ENCODE measurements at places on chromosomes 4 and X.
A peak's percentile ranks its signal among the peaks of the same experiment; 100 is the strongest.

DNA sequence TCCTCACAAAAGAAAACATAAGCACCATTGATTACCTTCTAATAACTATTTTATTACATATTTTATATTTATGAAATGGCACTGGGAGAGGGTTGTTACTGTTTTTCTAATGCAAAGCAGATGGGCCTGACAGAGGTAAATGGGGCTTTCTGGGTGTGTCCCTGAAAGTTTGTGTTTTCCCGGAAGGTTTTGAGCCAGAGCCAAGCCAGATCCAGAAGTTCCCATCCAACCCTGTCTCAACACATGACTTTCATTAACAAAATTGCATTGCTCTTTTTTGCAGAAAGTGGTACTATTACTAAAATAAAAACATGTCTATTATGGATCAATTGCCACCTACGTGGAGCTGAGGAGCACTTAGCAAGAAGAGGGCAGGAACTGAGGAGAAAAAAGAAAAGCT lies 181.3 kb downstream of the RAB28 start:
- no peak for DNase-seq

DNA sequence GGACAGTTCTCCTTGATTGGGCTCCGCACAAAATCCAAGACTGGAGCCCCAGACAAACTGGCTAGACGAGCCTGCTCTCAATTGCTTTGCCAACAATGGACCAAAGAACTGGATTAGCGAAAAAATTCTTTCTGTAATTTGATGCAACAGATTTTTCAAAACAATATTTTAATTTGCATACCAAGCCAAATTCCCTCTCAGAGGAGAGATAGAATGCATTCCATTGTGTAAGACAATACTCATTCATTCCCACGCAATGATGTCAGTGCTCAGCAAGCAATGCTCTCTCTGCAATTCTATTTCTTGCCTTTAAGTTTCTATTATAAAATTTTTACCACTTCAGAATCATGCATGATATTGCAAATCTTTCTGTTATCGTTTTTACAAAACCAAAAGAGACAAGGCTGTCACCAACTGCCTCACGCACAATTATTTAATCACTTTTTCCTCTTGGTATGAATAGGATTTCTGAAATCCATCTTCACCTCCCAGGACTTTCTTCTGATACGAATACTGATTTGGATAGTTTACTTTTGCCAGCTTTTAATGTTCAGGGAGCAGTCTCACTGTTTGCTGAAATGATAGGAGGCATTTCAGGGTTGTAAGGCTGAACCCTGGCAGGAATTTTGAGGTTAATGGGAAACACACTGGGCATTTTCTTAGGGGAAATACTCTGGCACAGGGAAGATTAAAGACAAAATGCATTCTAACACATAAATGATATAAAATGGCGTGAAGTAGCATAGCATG lies 46.1 kb upstream of the HCCS start:
- DNase-seq, result no peak

- no peak for DNase-seq
These were observed 18.3 kb downstream of the PCGF3 start for GRCh38 chr4:723751-724530.

DNA sequence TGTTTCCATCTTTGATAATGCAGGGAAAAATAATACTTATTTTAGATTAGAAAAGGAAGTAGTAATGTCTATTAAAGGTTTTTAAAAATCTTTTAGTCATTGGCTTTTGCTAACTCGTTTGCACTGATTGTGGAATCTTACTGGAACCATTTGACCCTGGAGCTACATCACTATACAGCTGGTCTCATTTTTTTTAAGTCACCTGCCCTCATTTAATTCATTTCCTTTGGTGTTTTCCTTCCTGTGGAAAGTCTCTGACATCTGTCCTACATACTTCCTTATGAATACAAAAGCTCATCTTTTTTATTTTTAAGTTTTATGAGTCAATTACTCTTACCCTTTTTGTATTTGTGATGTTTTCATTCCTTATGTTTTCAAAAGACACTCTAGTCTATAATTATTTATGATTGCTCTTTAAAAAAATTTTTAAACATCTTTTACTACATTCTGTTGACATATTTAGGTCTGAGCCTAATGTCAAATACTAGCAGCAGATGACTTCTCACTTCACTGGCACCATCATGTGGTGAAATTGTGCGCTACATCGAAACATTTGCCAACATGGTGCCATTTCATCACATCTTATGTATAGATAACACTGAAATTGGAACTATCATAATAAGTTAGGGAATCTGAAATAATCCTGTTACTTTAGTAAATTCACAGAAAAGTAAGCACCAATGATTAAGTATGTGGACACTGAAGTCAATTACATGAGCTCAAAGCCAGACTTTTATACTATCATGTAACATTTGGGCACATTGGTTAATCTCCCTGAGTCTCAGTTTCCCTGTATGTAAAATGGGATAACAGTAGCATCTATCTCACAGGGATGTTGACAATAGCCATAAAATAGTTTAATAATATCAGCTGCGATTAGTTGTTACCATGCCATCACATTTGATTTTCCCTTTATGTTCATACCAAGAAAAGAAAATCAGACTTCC lies 9.4 kb upstream of the MMAA start:
- DNase-seq, result peak; percentile 6

GRCh38 chr4:157587681-157588423 lies 367.3 kb downstream of the GRIA2 start:
- DNase-seq, result no peak

GRCh38 chr4:4206204-4206603 lies 20.5 kb downstream of the OTOP1 start:
- no peak for DNase-seq

DNA sequence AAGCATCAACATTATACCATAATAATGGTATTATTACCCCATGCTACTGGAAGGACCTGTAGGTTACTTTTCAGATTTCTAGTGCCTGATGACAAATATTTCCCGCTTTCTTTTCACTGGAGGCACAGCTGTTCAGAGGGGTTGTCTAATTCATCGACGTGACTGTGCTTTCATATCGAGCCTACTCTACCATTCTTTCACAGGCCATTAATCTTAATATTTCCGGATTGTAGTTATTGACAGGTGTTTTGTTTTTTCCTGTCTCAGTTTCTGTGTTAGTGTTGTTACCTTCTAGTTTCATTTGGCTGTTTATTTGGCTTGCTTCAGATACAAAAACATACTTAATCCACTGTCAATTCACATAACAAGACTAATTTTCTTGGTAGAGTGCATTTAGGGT lies 330.9 kb downstream of the SPOCK3 start:
- DNase-seq, result no peak

DNA sequence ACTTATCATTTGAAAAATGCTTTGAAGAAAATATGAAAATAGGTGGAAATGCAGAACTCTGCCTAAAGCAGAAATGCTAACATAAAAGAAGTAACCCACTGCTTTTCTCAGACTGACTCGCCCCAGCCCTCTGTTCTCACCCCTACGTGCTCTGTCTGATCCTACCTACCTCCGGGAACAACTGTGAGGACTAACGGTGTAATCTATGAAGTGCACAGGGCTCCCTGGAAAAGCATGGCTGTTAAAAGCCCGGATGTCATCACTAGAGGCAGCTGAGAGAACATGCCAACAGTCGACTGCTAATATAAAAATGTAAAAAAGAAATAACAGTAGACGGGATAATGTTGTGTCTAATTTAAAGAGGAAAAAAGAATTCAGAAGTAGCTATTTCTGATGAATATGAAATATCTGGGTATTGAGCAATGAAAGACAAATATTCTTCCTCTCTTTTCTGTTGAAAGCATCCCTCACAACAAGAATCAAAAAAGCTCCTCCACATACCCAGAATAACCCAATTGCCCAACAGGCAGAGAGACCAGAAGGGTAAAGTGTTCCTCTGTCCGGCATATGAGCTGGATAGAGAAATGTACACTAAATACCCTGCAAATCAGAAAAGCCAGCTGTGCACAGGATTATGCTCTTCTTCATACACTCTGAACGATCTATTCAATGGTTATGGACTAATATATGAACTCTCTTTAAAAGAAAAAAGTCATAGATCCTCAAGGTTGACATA lies 130.7 kb downstream of the TSPAN5 start:
- DNase-seq, result no peak

- DNase-seq, result peak; percentile 51
These were observed 126.3 kb downstream of the AASDH start for GRCh38 chr4:56261027-56261426.

DNA sequence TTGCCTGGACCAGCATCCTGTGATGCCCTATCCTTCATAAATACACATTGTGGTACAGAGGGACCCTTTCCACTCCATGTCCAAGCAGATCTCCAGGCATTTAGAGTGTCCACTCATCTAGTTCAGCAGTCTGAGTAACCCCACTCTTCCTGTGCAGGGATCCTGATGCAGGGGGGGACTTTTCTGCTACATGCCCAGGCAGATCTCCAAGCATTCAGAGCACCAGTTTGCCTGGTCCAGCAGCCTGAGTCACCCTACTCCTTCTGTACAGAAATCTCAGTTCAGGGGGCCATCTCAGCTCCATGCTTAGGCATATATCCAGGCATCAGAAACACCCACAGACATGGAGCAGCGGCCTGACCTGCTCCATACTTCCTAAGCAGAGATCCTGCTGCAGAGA lies 1089.8 kb downstream of the FAT4 start:
- DNase-seq, result no peak

- no peak for DNase-seq
These were observed 1.7 kb downstream of the CLCN4 start for GRCh38 chrX:10158279-10159144.

DNA sequence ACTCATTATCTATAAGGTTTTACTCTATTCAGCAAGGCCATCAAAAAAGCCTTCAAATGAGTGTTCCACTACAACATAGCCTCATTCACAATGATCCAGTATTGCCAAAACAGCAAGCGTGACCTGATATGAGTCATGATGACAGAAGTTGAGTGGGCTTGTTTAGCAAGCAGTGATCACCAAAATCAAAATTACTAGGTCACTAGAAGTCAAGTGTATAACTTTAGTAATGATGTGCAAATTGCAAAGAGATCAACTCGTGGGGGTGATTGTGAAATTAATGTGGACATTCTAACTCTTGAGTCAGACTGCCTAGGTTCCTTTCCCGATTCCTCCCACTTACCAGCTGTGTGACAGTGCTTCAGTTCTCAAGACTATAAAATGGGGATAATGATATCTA lies 124.5 kb downstream of the CHM start:
- no peak for DNase-seq

DNA sequence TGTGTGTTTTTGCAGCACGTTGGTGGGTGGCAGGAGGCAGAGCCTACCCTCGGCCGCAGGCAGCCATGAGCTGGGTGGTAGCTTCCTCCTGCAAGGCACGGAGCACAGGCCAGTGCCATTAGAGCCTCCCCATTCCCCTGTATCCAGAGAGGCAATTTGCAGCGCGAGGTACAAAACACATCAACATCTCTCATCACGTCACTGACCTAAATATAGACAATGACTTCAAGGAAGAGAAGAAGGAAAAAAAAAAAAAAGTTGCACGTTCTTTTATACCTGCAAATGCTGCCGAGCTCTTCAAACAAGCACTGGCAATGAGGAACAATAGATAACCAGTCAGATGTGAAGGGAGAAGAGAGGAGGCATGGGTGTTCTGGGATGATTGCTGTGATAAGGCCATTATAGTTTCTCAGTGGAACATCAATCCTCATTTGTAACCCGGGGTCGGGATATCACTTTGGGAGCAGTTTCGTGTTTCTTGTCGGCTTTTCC lies 159.9 kb downstream of the MGST2 start:
- DNase-seq, result no peak

- DNase-seq, result no peak
These were observed 55.8 kb downstream of the EMCN start for GRCh38 chr4:100461807-100462605.

DNA sequence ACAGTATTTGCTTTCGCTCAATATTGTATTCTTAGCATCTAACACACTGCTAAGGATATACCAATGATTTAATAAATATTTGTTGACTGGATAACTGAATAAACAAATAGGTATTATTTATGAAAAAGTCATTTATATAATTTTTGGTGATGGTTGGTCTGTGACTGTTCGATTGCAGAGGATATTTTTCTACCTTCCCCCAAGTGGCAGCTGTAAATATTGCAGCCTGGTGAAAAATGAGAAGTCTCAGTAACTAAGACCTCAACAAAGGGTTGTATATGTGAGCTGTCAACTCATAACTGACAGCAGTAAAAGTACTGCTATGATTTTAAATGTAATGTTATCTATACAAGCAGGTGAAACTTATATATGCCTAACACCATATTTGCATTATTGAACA lies 36.0 kb downstream of the HTR2C start:
- no peak for DNase-seq

DNA sequence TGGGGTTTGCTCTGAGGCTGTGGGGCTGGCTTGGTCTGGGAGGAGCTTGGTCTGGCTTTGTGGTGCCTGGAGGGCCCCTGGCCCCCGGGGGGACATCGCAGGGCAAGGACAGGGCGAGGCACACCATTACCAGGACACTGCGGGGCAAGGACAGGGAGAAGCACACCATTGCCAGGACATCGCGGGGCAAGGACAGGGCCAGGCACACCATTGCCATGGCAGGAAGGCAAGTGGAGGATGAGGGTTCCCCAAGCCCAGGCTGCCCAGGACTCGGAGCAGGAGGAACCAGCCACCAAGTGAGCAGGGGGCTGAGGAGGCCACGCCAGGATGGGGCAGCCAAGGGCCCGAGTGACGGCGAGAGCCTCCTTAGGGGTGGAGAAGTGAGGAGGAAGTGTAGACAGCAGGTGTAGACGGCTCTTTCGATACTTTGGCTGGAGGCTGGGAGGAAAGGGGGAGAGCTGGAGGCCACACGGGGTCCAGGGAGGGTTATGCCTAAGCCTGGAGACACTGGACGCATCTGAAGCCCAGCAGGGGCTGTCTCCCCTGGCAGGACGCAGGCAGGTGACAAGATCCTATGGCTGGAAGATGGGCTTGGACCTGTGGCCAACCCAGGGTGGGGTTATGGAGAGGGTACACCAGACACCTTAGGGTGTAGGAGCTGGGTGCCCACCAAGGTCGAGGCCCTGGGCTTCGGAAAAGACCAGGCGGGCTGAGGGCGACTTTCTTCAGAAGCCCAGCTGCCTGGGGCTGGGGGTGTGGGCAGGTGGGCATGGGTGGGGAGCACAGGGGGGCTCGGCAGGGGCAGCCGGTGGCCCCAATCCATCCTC lies 7.3 kb downstream of the NKX1-1 start:
- DNase-seq, result no peak

- no peak for DNase-seq
These were observed 117.9 kb downstream of the COL25A1 start for GRCh38 chr4:109184491-109184961.

- no peak for DNase-seq
These were observed 86.9 kb downstream of the EVC start for GRCh38 chr4:5797866-5798265.
